Tibial artery (tissue), 4 donors: ENCODE measurements at places on chromosomes 3 and 15.
A peak's percentile ranks its signal among the peaks of the same experiment; 100 is the strongest.

DNA sequence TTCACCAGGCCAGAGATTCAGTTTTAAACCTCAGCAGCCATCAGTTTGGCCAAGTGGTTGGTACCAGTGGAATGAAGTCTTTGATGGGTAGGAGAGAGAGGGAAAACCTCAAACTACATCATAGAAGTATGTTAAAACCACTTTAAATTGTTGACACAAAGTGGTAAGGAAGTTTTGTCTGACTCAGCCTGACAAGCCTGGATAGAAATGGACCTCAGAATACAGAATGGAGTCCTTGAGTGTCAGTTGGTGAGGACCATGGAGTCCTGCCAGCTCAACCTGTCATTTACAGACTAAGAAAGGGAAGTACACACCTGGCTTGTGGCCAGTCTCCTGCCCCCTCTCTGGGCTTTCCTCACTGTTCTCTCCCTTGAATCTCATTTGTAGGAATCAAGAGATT lies 12.1 kb downstream of the EAF1 start:
- H3K27ac ChIP-seq: peak overlapping the region; percentile 38
- H3K27me3 ChIP-seq: no peaks in the 10 kb centered on the region
- no peak for DNase-seq
- peaks cover 60% of the 10 kb centered on the region for H3K36me3 ChIP-seq
- H3K4me3 ChIP-seq: no peak overlapping the region

DNA sequence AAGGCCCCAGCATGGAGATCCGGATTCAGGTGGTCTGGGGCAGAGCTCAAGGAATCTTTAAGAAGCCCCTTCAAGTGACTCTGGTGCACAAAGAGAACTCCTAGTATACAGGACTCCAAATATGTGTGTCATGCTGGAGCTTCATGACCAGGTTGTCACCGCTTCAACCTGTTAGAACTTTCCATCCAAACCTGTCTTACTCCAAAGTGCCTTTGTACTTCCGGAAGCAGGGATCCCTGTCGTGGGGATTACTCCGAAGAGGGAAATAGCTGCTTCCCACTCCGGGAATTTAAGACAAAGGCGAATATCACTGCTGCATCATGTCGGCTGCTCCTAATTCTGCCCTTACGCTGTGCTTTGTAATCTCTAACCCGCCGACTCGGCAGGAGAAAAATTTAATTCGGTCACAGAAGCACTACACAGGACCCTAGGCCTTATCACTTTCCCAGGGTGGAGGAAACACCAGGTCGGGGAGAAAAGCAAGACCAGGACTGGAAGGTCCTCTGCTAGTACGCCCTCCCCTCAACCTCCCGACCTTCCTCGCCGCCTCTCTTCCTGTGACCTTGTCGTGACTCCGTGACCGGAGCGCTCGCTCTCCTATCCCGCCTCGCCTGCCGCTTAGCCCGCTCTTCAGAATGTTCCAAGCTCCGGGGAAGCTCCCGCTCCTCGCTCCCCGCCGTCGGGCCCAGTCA lies 730 bp downstream of the HIGD1A start:
- H3K4me1 ChIP-seq: peaks cover 39% of the 10 kb centered on the region
- H3K27ac ChIP-seq: peak overlapping the region; percentile 97
- H3K36me3 ChIP-seq: no peaks in the 10 kb centered on the region
- peak overlapping the region; percentile 92 for H3K4me3 ChIP-seq

- no peak overlapping the region for H3K4me3 ChIP-seq
- H3K36me3 ChIP-seq: no peaks in the 10 kb centered on the region
- no peak overlapping the region for H3K27ac ChIP-seq
Measured at GRCh38 chr15:67979281-67979680, 74.8 kb upstream of the PIAS1 start.

GRCh38 chr15:50065279-50065678 lies 53.8 kb downstream of the ATP8B4 start:
- no peak for DNase-seq
- H3K4me3 ChIP-seq: no peak overlapping the region
- H3K27ac ChIP-seq: no peak overlapping the region
- no peaks in the 10 kb centered on the region for H3K36me3 ChIP-seq

DNA sequence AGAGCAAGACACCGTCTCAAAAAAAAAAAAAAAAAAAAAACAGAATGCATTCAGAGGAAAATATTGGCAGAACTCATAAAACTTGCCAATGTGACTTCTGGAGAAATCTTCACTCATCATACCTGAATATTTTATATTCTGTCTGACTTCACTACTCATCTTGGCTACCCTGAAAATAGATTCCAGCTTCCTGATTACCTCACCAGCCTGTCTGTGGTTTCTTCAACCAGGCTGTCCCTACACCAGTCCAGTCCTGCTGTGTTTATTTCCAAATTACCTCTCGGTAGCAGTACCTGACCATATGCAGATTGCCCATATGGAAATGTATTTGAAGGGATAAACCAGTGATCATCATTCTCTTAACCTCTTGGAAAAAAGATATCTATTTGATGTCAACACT lies 9.3 kb upstream of the P3H2 start:
- H3K36me3 ChIP-seq: no peaks in the 10 kb centered on the region
- no peaks in the 10 kb centered on the region for H3K4me1 ChIP-seq
- H3K27ac ChIP-seq: no peak overlapping the region
- no peaks in the 10 kb centered on the region for H3K27me3 ChIP-seq
- DNase-seq: no peak
- no peak overlapping the region for H3K4me3 ChIP-seq

DNA sequence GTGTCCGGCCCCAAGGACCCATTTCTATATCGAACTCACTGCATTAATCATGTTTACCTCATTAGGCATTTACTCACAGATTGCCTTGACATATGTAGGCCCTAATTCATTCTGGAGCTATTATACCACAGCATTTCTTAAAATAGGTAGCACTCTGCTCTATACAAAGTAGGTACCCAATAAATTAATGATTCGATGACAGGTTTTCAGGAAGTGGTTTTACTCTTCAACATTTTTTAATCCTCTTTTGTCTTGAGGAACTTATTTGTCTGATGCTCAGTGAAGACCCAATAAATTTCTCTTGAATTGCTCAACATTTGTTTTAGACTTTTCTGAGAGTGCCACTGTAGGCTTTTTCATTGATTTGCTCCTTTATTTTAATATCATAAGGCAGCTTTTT lies 12.1 kb downstream of the TGFBR2 start:
- no peak for DNase-seq
- H3K4me1 ChIP-seq: peaks cover 97% of the 10 kb centered on the region
- H3K36me3 ChIP-seq: peaks cover 2% of the 10 kb centered on the region
- no peak overlapping the region for H3K27ac ChIP-seq

DNA sequence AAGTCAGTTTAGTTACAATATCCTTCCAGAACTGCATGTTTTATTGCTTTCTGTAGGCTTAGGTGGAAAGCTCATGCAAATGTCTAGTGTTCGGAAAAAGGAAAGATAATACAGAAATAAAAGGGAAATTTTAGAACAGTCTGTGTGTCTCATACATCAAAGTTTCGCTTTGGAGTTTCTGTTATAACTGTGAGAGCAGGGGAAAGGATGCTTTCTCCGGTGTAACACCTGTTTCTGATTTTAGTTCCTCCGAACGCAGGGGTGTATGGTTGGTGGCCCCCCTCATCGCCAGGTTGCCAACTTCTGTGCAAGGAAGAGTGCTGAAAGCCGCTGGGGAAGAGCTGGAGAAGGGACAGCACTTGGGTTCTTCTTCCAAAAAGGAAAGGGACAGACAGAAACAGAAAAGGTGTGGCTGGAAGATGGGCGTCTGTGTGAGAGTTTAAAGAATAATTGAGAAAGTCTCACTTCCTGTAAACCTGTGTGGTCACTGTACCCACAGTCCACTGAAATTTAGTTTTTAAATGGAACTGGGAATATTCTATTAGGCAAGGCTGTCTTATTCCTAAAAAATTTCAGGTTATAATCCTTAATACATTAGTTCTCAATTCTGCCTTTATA lies 6.7 kb downstream of the P2RY12 start:
- no peaks in the 10 kb centered on the region for H3K27me3 ChIP-seq
- DNase-seq: no peak
- no peak overlapping the region for H3K4me3 ChIP-seq
- no peak overlapping the region for H3K27ac ChIP-seq
- H3K4me1 ChIP-seq: no peaks in the 10 kb centered on the region
